Activated T-cell treated with anti-CD3 and anti-CD28 coated beads, Interleukin-2, amount 50 U/mL, for 72 hours (primary cell): ENCODE measurements at places on chromosomes 16 and 17. TPM values are rescaled to one million over a fixed set of nuclear protein-coding genes. Genes with fewer than 3 reads are reported as not detected.

CES3 gene
- total RNA-seq: 6.9 TPM

GRCh38 chr17:52383493-52384100 lies 225.1 kb upstream of the CA10 start:
- no peaks in the 10 kb centered on the region for H3K4me1 ChIP-seq
- H3K27me3 ChIP-seq: no peaks in the 10 kb centered on the region
- peak; percentile 32 for DNase-seq
- H3K4me3 ChIP-seq: no peak overlapping the region

DNA sequence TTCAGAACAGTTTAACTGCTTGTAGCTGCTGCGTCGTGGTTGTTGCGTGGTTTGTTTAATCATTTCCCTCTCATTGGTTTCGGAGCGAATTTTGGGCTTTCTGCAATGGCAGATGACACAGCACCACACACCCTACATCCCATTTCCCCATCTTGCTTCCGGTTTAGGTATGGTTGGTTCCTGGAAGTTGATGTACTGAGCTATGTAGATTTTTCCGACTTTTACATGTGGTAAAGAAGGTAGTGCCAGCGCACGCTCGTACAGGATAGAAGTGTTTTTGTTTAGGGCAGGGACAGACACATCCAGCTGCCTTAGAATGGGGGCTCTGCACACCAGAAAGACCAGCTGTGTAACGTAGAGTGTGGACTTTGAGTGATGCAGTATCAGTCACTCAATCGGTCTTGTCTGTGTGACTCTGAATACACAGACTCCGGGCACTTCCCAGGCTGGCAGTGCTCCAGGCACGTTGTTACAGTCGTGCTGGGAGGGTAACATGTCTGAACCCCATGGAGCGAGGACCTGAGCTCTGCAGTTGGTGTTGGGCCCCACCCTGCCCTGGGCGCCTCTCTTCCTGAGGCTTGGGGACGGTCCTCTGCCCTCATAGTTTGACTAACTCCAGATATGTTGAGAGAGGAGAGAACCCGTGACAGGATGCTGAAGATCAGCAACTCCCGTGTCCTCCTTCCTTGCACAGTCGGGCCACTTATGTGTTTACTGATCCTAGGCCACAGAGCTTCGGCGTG lies 172.0 kb upstream of the CHMP6 start:
- peak overlapping the region; percentile 66 for H3K27ac ChIP-seq
- H3K36me3 ChIP-seq: peaks cover 4% of the 10 kb centered on the region
- peaks cover 47% of the 10 kb centered on the region for H3K4me1 ChIP-seq
- peak overlapping the region; percentile 8 for H3K4me3 ChIP-seq

GRCh38 chr17:61368832-61369450 lies 30.7 kb upstream of the TBX2 start:
- H3K36me3 ChIP-seq: no peaks in the 10 kb centered on the region
- H3K4me1 ChIP-seq: no peaks in the 10 kb centered on the region
- no peak overlapping the region for H3K4me3 ChIP-seq
